ENCODE measurements at places on chromosomes 1 and 21.

- no peak for DNase-seq
Observed at GRCh38 chr1:152109231-152109997, 5.8 kb downstream of the TCHH start.

GRCh38 chr1:87336623-87337067 is 8.0 kb downstream of the LMO4 start:
- DNase-seq: no peak

- DNase-seq: no peak
Observed at GRCh38 chr1:36956570-36956969, 77.7 kb downstream of the GRIK3 start.

- DNase-seq: no peak
Observed at GRCh38 chr1:240511789-240512188, 100.2 kb downstream of the GREM2 start.

- DNase-seq: no peak
Observed at GRCh38 chr1:9085306-9085940, 16.0 kb upstream of the SLC2A5 start.

DNA sequence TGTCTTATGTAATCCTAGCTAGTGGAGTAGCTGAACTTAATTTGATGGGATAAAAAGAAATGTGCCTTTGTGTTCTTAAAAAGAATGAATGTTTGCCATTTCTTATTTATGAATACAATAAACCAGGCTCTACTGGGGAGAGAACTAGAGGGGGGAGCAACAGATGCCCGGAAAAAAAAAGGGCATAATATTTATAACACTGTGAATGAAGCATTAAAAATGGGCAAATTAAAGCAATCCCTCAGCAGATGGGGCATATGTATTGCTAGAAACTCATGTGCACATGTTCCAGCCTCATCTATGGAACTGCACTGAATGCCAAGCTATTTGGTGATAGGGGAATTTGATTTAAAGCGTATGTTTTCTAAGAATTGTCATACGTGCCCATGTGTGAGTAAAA is 42.3 kb upstream of the KCNJ6 start:
- no peak for DNase-seq

- DNase-seq: no peak
Observed at GRCh38 chr1:187433598-187433997, 604.8 kb downstream of the PLA2G4A start.

GRCh38 chr21:37006486-37007291 is at the start of gene RIPPLY3:
Gene RIPPLY3 (plus strand): TSS chr21:37006702. CDS start chr21:37006773, 71 bp downstream.
- DNase-seq: no peak

GRCh38 chr1:191085121-191085520 is 607.5 kb upstream of the BRINP3 start:
- no peak for DNase-seq

GRCh38 chr1:3772715-3773571 is at the start of gene SMIM1:
Gene SMIM1 (plus strand): TSS chr1:3772749. CDS start chr1:3775374, 2,625 bp downstream.
- DNase-seq: peak; percentile 50

DNA sequence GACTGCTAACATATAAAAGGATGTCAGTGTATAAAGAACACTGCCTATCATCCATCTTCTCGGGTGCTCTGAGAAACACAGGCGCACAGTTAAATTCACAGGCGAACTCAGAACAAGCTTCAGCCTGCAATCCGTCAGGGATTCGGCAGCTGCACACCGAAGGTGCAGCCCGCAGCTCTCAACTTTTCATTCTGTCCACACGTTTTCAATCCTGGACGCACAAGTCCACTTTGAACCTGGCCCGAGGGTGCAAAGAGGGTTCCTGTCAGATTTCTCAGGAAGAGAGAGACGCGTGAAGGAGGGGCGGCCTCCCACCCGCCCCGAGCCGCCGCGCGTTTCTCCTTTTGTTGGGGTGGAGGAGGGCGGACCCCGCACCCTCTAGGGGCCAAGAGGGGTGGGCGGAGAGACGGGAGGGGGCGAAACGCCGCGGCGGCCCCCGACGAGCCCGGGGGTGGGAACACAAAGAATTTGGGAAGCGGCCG is 724 bp downstream of the DOCK7 start:
- DNase-seq: peak; percentile 78

DNA sequence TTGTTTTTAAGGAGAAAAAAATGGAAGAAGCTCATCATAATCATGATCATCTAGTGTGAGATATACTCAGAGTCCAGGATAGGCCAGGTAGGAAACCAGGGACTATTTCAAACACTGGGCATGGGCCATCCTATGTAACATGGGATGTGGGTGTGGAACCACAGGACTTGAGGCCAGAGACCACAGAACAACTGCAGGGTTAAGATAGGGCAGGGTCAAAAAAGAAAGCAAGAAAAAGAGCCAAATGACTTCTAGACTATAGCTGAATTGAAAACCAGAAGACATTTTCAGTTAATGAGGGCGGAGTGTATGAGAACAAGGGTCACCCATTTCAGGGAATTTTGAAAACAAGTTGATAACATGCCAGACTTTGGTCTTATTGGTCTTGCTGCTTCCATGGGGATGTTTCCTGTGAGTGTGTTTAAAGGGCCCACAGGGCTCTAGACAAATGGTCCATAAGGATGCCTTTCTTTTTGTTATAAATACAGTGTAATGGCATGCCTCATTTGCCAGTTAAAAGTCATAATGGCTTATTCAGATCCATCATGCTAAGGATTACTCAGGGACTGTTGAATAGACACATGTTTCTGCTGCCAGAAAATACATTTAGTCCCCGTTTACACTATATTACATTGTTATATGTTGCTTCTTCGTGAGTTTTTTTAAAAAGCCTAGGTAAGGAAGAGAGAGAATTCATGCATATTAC is 182.0 kb upstream of the C21orf91 start:
- DNase-seq: no peak

DNA sequence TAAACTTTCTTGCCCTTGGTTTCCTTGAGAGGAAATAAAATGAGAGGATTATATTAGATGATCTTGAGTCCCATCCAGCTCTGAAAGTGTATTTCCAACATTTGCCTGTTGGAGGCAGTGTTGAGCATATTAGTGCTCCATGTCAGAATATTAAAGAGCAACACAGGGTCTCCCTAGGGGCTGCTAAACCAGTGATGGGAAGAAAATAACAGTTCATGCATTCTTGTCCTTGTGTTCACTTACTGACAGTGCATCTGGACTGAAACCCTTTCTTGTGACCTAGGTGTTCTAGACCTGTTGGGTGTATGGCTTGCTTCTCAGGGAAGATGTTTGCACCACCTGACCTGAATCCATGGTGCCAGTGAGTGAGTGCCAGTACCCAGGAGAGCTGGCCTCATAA is 124.7 kb upstream of the KIAA0040 start:
- no peak for DNase-seq

GRCh38 chr1:15334995-15335394 is 74.7 kb upstream of the EFHD2 start:
- no peak for DNase-seq

GRCh38 chr1:204989266-204990058 is 53.5 kb upstream of the CNTN2 start:
- peak; percentile 79 for DNase-seq

GRCh38 chr1:94974241-94974640 is 47.3 kb upstream of the CNN3 start:
- DNase-seq: no peak

DNA sequence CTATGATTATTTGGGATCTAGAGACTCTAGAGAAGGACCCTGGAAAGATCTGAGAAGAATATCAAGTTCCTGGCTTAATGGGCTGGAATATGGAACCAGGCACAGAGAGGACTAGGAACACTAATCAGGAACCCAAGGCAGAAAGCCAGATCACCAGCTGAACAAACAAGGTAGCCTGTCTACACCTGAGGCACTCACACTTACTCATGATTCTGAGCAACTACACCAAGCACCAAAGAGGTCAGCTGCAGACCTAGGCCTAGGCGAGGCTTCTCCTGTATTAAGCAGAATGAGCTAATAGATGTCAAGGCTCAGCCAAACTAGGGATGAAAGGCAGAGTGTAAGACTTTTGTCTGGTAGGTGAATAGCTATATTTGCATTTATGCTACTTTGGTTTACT is 368.1 kb downstream of the LTN1 start:
- no peak for DNase-seq

- no peak for DNase-seq
Observed at GRCh38 chr1:200143347-200143746, 115.8 kb downstream of the NR5A2 start.

DNA sequence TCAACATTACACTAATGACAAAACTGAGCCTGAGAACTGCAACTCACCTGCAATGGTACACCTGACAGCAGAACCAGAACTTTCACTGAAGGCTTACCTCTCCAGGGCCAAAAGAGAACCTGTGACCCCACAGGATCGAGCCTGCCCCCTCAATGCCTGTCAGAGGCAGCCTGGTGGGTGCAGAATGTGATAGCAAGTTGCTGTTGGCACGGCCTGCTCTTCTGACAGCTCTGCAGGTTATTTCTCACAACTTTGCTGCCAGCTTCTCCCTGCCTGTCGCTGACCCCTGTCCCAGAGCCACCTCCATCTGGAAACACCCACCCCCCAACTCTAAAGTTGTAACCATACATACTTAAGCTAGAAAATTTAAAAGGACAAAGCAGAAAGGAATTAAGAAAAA is 35.2 kb downstream of the HIVEP3 start:
- DNase-seq: no peak

- no peak for DNase-seq
Observed at GRCh38 chr1:2894381-2895041, 93.0 kb upstream of the TTC34 start.

GRCh38 chr1:46197964-46198811 is at the start of gene POMGNT1:
Gene POMGNT1 (minus strand): TSS chr1:46198434. CDS start chr1:46197821, 613 bp downstream.
- peak; percentile 82 for DNase-seq

- DNase-seq: no peak
Observed at GRCh38 chr1:48536477-48536876, 64.5 kb upstream of the SPATA6 start.

DNA sequence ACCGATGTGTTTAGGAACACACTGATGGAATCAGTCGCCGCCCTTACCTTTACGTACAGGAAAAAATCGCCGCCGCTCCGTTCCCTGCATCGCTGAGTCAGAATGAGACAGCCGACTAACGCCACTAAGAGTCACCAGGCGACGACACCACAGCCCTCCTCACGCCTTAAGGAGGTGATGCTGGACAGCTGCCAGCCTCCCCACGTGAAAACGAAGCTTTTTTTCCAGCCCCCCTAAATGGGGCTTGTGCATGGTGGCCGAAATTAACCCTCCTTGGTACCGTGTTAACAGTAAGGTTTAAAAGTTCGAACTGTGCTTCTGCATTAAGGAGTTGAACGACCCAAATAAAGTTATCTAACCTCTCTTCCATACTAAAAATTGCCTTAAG is 511 bp downstream of the DNTTIP2 start:
- DNase-seq: no peak

DNA sequence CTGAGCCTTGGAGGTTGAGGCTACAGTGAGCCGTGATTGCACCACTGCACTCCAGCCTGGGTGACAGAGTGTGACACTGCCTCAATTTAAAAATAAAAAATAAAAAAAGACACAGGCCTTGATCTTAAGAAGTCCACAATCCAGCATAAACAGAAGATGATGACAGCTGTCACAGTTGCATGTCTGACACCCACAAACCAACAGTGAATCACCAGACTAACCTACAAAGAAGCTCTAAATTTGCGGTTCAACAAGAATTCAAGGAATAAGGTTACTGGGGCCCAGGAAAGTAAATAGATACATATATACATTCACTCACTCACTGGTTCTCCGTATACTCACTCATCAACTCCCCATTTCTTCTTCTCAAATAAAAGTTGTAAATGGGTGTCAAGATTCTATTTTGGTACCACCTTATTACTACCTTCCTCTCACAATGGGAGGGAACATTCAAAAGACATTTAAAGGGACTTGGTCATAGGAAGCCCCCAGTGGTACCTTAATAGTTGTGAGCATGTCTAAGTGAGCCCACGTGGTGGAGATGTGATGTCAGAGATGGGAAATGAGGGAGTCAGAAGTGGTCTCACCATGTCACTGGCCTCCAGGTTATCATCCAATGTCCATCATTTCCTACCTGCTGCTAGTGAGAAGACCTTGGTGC is 66.9 kb upstream of the PRDX6 start:
- no peak for DNase-seq

DNA sequence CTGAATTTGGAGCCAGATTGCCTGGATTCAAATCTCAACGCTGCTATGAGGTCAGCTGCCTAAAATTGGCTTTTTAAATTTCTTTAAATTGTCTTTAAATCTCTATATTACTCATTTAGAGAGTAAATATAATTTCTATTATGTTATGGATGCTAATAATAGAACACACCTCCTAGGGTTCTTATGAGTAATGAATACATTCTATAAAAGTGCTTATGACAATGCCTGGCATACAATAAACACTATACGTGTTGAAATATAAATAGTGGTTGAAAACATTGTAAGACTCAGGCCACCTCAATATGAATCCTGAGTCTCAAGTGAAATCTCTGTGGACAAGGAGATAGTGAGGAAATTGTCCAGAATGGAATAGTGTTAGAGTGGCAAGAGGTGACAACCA is 31.0 kb upstream of the PHGDH start:
- no peak for DNase-seq

DNA sequence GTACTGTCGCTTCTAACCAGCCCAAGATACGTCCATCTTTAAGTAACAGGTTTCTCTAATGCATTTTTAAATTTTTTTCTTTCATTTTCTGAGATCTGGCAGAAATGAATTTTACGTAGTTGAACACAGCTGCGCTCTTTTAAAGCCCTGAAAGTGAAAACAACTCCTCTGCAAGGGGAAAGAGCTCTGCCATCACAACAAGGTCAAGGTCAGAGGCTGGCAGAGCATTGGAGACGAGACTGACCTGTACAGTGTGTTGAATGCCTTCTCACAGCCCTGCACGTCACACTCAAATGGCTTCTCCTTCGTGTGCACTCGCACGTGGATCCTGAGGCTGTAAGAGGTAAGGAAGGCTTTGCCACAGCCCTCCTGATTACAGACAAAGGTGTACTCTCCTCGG is 19.7 kb downstream of the MTF1 start:
- no peak for DNase-seq

- no peak for DNase-seq
Observed at GRCh38 chr1:226154593-226154992, 31.9 kb downstream of the ACBD3 start.

DNA sequence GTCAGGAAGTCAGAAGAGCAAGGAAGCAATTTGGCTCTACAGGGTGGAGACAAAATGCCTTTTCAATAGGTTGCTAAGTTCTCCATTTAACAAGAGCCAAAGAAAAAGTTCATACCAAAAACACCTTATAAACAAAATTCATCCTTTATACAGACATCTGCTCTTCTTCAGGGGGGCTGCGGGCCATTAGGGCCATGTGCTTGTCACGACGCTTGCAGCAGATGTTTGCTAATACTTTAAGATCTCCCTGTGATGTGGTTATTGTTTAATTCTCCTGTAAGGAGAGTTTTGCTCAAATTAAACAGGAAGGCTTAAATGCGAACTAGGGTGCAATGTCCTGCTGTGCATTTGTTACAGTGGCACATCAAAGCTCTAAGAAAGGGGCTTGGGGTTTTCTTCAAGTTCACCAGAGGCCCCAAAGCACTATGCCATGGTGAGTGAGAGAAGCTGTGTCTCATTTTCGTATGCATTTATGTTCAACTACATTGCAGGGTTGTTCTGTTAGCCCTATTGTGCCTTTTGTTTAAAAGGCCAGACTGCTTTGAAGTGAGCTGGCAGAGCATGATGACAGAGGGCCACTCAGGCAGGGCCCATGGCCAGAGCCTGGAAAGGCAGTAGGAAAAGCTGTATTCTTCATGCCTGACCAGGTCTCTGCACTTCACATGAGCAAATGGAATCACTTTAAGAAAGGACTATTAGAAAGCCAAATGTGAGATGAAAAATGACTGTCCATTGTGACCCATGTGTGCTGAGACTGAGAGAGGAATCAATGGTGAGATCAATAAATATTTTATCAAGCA is 24.8 kb upstream of the NTPCR start:
- DNase-seq: no peak

GRCh38 chr1:25618433-25618808 is 1.8 kb downstream of the MAN1C1 start:
- no peak for DNase-seq
